ENCODE measurements at places on chromosomes 12 and 14. TPM values are rescaled to one million over a fixed set of nuclear protein-coding genes. Genes with fewer than 3 reads are reported as not detected.

The SLC10A1 gene
- not detected for total RNA-seq

The IGF1 gene
- total RNA-seq: not detected

The MTA1 gene
- total RNA-seq: 31.4 TPM

The NGB gene
- not detected for total RNA-seq

The NPAS3 gene
- total RNA-seq: 0.08 TPM

The SLC5A8 gene
- not detected for total RNA-seq
